ENCODE measurements at places on chromosomes 2 and 18.

DNA sequence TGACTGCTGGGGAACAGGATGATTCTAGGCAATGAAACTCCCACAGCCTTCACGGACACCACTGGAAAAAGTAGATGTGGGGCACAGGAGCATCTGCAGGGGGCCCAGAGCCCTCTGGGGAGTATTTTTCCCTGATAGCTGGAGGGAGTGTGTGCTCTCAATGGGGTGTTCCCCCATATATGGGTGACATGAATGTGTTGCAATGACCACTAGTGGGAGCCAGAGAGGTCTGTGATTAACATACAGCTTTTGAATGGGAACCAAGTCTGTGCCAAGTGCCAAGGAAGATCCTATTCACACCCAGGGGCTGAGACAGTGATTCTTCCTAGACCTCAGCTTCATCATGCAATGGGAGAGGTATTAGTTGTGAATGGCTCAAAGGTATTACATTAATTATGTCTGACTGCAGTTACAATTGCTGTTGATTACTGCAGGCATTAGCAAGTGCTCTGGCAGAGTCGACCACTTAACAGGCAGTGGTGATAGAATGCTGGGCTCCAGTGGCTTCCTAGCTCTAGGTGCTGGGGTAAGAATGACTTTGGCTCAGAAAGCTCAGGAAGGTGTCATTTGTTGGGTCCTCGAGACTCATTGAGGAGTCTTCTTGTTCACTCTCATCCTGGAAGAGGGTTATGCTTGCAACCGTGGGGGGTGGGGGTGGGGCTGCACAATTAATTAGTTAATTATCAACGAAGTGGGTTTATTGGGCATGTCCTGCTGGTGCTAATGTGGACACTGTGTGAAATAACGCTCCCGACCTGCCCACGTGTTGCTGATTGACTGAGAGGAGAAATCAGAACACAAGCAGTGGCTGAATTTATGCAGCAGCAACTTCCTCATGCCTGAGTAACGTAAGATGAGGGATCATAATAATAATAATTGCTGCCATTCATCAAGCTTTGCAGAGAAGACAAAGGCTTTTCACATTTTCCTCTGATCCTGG is 194.1 kb downstream of the CLIP4 start:
- DNase-seq, result no peak

DNA sequence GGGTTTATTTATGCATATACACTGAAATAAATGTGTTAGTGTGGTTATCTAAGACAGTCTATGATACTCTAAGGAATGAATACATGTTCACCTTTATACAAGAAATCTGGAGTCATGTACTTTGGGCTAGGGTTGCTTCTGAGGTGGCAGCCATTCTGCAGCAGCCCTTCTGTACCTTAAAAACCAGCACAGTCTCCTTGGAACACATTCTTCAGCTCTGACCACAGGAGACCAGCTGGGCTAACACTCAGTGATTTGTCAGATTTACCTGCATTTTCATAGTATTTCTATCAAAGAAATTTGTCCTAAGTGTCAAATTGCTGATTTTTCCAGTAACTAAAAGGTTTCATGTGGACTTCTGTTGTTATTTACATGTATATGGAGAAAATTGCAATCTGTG is 167.7 kb downstream of the CAMKMT start:
- no peak for DNase-seq

DNA sequence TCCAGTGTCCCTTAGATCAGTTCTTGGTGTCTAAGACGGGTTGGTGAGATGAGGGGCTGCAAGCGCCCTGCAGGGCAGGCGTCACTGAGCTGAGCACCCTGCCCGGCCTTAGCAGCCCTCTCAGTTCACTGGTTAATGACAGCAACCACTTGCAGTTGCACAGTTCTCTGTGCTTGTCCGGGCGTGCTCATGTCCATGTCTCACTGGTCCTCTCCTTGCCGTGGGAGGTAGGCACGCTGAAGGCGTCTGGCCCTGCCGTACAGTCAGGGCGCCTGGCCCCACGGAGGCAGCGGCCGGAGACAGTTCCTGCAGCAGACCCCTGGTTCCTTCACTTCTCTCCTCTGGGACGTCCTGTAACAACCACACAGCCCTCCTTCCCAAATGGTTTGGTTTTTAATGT is 75.3 kb downstream of the ARHGEF4 start:
- DNase-seq, result no peak

- DNase-seq, result no peak
Observed at GRCh38 chr2:237833546-237833945, 25.9 kb upstream of the RAMP1 start.

- DNase-seq, result peak; percentile 50
Observed at GRCh38 chr2:165698444-165698884, 95.6 kb downstream of the GALNT3 start.

GRCh38 chr2:32572737-32573136 is 55.1 kb upstream of the TTC27 start:
- DNase-seq, result no peak

DNA sequence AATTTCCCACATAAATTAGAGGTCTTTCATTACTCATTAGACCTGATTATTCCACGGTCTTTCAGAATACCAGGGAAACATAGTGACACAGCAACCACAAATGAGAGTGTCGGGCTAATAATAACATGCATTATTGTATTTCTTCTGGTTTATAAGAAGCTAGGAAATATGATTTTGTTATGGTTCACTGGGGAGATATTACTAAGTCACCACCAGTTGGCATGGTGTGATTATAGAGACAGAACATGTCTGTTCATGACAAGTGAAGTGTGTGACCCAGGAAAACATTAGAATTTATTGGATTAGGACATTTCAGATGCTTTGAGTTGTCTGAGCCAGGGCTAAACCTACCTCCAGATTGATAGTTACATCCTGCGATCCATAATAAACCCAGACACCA is 494.4 kb downstream of the FBXO15 start:
- DNase-seq, result no peak

DNA sequence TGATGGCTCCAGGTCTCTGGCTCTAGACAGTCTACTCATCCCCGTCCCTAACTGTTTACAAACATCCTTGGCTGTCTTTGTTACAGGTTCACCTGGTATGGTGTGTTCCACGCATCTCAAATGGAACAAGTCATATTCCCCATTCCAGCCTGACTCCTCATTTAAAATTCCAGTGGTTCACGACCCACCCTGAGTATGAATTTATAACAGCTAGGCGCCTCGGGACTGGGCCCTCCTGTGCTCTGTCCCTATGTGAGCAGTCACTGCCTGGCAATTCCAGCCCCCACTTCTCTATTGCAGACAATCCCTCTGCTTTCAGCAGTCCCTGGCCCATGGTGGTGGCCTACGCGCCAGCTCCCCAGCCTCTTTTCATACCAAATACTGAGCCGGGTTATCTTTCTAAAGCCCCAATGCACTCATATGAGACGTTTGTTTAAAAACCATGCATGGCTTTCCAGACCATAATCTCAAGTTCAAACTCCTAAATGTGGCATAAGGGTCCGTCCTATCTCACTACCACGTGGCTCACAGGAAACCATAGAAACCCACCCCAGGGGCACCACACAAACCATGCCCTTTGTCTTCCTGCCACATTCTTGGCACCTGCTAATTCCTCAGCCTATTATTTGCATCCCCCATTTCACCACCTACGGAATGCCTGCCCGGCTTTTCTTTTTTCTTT is 1.6 kb downstream of the SERPINB8 start:
- DNase-seq, result no peak

- DNase-seq, result no peak
Observed at GRCh38 chr2:172456002-172456401, 28.6 kb downstream of the ITGA6 start.

- DNase-seq, result no peak
Observed at GRCh38 chr18:7812431-7813063, 245.4 kb downstream of the PTPRM start.

GRCh38 chr18:10051877-10052631 is 138.2 kb downstream of the VAPA start:
- DNase-seq, result no peak

DNA sequence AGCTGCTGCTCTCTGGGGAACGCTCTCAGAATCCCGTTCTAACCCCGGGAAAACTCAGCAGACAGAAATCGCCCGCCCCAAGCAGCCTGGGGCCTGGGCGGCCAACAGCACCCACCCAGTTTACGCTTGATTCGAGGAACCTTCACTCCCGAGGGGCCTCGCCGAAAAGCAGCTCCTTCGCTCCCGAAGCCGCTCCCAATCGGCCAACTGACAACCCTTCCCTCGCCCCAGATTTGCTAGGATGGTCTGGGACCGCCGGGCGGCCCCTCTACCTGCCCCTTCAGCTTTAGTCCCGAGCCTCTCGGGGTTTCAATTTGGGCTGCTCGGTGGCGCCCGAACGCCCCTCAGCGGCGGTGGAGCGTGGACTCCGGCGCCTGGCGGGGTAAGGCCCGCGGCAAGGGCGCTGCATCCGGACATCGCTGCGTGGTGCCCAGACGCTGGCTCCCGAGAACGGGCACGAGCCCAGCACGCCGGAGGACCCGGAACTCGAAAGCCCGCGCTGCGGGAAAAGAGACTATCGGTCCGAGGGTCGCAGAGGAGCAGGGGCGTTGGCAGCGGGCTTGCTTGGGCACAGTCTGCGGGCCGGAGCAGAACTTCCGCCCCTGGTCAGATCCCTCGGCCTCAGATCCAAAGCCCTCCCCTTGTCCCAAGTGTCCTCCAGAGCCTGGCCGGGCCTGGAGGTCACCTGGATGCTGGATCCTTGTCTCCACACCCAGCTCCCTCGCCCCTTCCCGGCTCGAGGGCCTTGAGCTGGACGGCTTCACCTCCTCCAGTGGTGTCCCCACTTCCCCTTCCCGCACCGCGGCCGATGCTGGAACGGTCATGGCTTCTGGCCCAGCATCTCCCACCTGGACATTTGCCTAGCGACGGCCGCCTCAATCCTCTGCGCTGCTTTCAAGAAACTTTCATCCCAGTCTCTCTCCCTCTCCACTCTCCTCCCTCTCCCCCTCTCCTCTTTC is 3.0 kb upstream of the OTX1 start:
- DNase-seq, result no peak

- DNase-seq, result no peak
Observed at GRCh38 chr2:188788621-188789020, 185.6 kb upstream of the COL3A1 start.

DNA sequence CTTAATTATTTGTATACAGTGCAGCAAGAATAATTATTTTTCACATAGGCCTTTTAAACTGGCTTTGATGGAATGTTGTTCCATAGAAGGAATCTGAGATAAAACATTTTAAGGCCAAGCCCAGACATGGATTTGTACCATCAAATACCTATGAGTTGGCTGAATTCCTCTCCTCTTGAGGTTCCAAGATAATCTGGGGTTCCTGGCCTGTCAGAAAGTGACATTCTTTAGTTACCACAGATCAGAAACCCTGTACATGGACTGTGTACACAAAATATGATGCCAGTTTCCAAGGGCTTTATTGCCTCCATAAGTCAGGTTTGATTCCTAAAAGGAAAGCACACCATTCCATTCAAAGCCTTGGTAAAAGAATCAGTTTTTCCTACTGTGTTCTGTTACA is 1256.7 kb upstream of the NRXN1 start:
- no peak for DNase-seq

DNA sequence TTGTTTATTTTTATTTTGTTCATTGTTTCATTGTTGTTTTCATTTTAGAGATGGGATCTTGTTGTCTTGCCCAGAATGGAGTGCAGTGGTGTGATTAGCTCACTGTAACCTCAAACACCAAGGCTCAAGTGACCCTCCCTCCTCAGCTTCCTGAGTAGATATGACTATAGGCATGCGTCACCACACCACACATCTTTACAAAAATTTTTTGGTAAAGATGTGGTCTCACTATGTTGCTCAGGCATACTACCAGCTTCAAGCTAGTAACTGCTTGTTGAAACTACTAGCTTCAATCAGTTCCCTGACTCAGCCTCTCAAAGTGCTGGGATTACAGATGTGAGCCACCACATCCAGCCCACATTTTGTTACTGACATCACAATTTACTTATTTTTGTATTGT is 14.8 kb downstream of the FAM237A start:
- DNase-seq, result no peak

GRCh38 chr2:170533156-170533555 is 182.0 kb upstream of the SP5 start:
- no peak for DNase-seq

- no peak for DNase-seq
Observed at GRCh38 chr18:45291621-45292615, 323.4 kb upstream of the SLC14A2 start.

DNA sequence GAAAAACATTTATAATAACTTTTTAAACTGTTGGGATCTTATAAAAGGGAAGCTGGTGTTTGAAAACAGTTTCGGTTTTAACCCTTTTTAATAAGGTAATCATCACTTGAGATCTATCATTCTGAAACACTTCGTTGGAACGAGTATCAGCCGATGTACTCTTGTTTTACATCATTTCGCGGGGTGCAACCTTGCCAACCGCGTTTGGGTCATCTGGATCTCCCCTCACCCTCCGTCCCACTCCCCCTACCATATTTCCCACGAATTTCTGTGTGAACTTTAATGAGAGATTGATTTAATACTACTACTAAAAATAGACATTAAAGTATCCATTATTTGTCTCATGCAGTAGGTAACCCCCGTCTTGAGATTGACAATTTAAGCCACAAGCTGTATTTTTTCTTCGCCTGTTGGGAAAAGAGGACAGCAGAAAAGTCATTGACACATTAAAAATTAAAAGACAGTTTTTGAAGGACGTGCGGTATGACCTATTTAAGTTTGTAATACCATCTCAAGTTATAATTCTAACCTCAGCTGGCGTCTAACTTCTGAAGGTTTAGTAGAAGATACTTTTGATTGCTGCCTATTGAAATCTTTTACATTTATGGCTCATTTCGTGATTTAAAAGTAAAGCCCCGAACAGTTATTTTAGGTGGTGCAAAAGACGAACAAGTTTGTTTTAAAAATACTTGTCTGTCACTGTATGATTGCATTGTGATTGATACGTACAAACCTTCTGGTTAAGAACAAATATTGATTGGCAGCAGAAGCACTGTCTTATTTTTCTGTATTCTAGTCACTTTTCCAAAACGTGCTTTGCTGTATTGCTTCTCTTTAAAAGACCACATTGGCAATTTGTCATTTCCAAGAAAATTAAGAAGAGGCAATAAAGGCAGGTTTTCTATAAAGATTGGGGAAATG is 1.5 kb downstream of the CREB1 start:
- DNase-seq, result no peak

GRCh38 chr2:19860022-19860421 is 41.8 kb downstream of the TTC32 start:
- DNase-seq, result no peak

- no peak for DNase-seq
Observed at GRCh38 chr2:20781656-20782265, 41.1 kb downstream of the LDAH start.

DNA sequence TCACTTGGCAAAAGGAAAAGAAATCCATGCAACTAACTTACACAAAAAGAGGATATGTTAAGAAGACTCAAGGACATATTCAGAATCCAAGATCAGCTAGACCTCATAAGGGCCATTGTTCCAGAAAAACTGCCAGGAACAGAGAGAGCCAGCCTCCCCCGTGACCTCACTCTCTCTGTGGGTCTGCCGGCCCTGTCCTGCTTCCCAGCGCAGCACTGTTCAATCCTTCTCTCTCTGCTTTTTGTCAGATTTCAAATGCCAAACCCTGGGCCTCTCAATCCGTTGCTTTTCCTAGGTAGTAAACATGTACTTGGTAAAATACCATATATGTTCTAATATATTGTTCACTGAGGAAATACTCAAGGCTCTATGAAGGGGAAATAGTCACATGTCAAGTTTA is 40.0 kb upstream of the ACKR3 start:
- no peak for DNase-seq

All from NCI-H2081 treated with DMSO at 0.1 percent for 48 hours (cell line).